ENCODE measurements at places on chromosomes 12 and 14. TPM values are rescaled to one million over a fixed set of nuclear protein-coding genes. Genes with fewer than 3 reads are reported as not detected.

DNA sequence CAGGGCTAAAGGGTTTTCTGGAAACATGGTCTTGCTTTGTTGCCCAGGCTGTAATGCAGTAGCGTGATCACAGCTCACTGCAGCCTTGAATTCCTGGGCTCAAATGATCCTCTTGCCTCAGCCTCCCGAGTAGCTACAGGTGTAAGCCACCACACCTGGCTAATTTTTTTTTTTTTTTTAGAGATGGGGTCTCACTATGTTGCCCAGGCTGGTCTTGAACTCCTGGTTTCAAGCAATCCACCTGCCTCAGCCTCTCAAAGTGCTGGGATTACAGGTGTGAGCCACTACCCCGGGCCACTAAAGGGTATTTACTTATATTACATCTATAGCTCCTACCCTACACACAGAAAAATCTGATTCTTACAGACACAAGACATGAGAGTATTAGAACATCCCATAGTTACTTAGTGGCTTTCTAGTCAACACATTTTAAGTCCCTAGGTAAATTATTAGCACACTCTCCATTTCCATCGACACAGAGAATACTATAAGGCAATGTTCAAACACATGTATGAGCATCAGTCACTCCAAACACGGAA lies 6.2 kb upstream of the DCAF11 start:
- DNase-seq = no peak
- peaks cover 9% of the 10 kb centered on the region for H3K4me1 ChIP-seq
- H3K36me3 ChIP-seq = no peaks in the 10 kb centered on the region

DNA sequence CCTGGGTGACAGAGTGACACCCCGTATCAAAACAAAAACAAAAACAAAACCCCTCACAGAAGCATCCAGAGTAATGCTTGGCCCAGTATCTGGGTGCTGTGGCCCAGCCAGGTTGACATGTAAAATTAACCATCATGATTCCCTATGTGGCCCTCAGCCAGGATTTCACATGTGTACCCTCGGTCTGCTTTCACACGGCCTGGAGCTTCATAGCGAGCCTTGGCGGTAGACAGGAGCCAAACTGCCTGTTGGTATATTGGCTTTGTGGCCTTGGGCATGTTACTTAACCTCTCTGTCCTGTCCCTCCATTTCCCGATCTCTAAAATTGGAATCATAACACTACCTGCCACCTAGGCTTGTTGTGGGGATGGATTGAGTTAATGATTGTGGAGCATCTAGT lies 65.5 kb downstream of the ADCK1 start:
- no peaks in the 10 kb centered on the region for H3K36me3 ChIP-seq
- no peak overlapping the region for H3K27ac ChIP-seq
- H3K4me1 ChIP-seq = no peaks in the 10 kb centered on the region
- H3K27me3 ChIP-seq = no peaks in the 10 kb centered on the region

GRCh38 chr12:94427501-94428381 lies 31.9 kb downstream of the CEP83 start:
- H3K27me3 ChIP-seq = no peaks in the 10 kb centered on the region
- no peaks in the 10 kb centered on the region for H3K4me1 ChIP-seq
- no peak overlapping the region for H3K27ac ChIP-seq
- DNase-seq = no peak
- H3K36me3 ChIP-seq = peaks cover 35% of the 10 kb centered on the region
- no peak overlapping the region for H3K4me3 ChIP-seq

DNA sequence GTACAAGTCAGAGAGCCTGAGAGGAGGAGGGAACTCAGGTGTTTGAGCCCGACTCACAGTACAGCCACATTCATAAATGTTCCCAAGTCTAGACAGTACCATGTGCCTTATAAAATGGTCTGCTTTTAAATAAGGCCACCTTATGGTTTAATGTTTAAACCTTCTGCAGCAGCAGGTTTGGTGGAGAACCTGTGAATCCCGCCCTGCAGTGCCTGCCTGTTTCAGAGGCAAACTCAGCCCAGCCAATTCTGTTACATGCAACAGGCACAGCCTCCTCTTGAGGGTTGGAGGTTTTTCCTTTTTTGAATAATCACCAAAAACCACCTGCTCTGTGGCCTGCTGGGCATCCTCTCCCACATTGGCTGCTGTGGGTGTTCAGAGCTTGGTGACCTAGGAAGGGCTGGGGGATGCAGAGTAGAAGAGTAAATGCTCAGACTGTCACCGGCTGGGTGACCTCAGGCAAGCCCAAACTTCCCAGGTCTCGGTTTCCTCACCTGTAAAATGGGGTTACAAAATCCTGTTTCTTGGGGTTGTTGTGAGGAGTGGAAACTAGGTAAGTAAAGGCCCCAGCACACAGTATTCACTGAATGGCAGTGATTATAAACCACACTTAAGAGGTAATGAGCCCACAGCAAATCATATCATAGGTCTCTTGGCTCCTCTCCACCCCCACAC lies 28.0 kb downstream of the NUAK1 start:
- no peak overlapping the region for H3K4me3 ChIP-seq
- no peaks in the 10 kb centered on the region for H3K27me3 ChIP-seq
- DNase-seq = no peak
- no peaks in the 10 kb centered on the region for H3K36me3 ChIP-seq
- peaks cover 62% of the 10 kb centered on the region for H3K4me1 ChIP-seq

GRCh38 chr12:34406228-34406995 lies 384.1 kb downstream of the ALG10 start:
- no peak overlapping the region for H3K27ac ChIP-seq
- no peak for DNase-seq
- H3K27me3 ChIP-seq = no peaks in the 10 kb centered on the region
- no peak overlapping the region for H3K4me3 ChIP-seq
- no peaks in the 10 kb centered on the region for H3K4me1 ChIP-seq
- H3K36me3 ChIP-seq = no peaks in the 10 kb centered on the region

GRCh38 chr12:48109424-48109823 lies 3.5 kb upstream of the SENP1 start:
- peak; percentile 38 for DNase-seq
- no peaks in the 10 kb centered on the region for H3K27me3 ChIP-seq
- H3K27ac ChIP-seq = no peak overlapping the region
- H3K4me3 ChIP-seq = no peak overlapping the region

DNA sequence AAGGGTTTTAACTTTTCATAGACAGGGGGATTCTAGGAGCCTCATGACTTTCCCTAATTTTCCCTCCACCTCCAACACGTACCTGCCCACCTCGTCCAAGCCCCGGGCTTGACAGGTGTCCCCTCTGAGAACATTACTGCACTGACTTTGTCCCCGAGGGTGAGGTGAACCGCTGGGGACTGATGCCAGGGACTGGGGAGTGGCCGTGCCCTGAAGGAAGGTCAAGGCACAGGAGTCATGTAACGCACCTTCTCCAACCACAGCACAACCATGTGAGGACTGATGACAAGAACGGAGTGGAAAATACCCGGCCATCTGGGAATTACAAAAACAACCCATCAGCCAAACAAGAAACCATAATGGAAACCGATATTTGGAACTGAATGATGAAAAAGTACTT lies 214.7 kb upstream of the C14orf180 start:
- no peak overlapping the region for H3K27ac ChIP-seq
- H3K4me3 ChIP-seq = no peak overlapping the region
- DNase-seq = no peak

GRCh38 chr12:87136330-87136976 lies 880.3 kb upstream of the MGAT4C start:
- no peak overlapping the region for H3K27ac ChIP-seq
- H3K4me3 ChIP-seq = no peak overlapping the region
- H3K4me1 ChIP-seq = peaks cover 13% of the 10 kb centered on the region
- H3K36me3 ChIP-seq = no peaks in the 10 kb centered on the region

Gene INF2
- total RNA-seq = 161 TPM
